ENCODE measurements at places on chromosomes 1 and 21.

DNA sequence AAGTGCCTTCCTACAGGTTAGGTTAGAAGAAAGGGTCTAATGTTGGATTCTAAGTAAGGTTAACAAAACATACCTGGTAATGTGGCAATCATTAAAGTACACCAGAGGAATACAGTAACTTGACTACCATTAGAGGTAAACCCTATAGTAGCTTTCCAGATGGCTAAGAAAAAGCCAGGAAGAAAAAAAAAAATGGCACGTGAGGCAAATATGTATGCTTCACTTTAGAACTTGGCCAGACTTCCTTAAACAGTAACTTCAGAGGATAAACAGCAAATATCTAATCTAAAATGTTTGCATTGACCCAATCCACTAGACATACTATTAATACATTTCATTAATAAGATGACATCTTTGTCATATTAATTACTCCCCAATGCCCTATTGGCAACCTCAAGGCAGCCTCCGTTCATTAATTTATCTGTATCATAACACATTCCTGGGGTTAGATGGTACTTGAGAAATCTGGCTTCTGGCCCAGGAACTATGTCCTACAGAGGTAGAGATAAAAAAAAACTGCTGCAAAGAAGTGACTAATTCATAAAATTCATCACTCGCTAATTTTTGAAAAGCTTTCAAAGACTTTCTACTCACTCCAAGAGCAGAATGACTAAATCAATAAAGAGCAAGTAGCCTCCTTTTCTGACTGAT lies 5.8 kb downstream of the DCAF8 start:
- DNase-seq, result peak; percentile 50

DNA sequence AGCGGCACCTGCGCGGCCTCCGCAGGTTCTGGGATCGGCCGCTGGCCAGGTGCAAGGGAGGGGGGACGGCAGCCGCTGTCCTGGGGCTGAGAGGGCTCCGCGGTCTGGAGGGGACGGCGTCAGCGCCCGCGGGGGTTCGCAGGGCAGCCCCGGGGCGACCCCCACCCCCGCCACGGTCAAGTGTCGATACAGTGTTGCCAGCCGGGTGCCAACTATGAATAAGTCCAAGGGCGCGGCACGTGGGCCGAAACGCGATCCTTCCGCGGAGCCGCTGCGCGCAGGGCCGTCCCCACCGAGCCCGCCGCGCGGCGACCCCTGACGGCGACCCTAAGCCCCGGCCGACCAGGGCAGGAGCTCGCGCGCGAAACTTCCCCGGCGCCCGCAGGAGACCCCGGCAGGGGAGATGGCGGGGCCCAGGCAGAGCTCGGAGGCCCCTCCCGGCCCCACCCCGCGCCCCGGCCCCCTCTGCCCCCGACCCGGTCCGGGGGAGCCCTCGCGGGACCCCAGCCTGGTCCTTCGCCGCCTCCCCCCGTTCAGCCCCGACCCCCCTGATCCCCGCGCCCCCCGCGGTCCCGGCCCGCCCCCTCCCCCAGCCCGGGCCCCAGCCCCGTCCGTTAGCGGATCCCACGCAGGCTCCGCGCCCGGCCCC lies 586 bp upstream of the AGPAT3 start:
- DNase-seq, result peak; percentile 18

- DNase-seq, result no peak
These were observed 3.6 kb downstream of the ADPRS start for GRCh38 chr1:36092166-36092797.

DNA sequence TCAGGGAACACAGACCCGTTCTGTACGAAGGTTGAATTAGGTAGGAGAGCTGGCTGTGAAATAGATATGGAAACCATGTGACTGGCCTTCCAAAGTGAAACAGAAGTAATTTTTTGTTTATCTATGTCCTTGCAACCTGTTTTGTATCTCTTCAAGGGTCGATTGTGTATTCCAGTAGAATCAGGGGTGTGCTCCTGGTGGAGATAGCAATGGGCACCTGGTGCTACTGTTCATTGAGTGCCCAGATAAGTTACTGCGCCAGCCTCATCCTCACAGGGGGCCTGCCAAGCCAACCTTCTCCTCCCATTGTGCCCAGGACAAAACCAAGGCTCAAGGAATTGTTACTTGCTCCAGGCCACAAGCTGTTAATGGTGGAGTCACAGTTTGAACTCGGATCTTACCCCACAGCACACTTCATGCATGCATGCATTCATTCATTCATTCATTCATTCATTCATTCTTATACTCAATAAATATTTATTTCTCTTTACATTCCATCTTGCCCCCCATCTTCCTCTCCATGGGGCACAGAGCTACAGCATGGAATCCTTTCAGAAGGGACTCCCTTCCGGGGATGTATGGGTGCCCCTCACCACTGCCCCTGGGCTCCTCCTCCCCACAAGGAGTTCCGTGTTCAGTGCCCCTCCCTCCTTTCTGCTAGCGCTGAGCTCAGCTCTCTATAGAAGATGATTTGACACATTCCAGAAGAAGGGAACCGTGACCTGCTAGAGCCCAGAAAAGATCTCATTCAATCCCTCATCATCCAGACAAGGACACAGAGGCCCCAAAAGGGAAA lies 24.0 kb downstream of the ADORA1 start:
- DNase-seq, result no peak

Data from AG08395 (cell line).